ENCODE measurements at places on chromosomes 13 and 19.
A peak's percentile ranks its signal among the peaks of the same experiment; 100 is the strongest.

DNA sequence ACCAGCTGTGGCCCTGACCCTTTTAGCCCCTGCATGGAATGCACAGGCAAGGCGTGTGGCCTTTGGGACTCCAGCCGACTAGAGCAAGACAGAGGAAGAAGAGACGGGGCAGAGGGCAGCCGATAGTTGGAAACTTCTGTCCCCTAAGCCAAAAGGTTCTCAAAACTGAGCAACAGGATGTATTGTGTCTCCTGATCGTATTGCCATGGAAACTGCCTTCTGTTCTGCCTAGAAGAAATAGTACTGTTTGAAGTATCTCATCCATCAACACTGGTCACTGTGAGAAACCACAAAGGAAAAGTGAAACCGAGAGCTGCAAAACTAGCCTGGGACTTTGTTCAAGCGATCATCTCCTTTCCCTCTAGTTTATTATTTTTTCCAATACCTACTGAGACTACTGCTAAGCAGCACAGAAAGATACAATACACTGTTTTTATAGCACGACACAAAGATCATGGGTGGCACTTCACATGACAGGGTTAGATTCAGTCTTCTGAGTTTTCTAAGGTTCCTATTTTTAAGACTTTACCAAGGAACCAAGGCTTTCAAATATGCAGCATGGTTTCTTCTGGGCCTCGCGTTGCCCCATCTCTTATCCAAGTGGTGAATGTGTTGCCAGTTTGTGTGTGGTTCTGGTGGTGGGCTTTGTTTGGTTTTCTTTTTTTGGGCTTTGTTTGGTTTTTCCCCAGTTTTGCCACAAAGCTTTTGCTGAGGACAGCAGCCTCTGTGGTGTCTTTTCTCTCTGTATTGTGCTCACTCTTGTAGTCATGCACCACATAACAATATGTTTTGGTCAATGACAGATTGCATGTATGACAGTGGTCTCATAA lies 49.3 kb upstream of the GPR183 start:
- DNase-seq = peak; percentile 78

DNA sequence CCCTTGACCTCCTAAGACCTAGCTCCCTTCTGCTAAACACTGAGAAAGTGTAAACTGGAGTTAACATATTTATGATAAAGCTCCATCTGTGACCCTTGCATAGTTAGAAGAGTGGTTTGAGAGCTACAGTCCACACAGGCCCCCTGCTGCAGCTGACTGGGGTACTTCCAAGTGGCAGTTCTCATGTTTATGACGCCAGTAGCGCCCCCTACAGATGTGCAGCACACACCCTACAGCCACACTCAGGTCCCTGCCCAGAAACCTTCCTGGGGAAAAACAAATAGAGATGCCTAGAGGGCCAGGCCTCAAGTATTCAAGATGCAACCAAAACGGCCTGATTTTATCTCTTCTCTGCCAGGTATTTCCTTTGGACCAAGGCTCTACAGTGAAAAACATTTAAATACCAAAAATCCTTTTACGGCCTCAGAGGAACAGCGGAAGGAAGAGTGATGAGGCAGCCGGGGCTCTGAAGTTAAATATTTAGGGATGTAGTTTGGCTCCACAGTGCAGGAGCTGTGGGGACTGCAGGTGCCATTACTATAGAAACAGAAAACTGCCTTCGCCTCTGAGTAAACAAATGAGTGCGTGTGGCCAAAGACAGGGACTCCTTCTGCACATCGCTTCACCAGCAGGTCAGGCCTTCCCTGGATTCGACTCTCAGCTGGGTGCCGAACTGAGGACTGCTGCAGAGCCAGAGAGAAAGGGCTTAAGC lies 553.1 kb downstream of the EFNB2 start:
- no peak for DNase-seq

DNA sequence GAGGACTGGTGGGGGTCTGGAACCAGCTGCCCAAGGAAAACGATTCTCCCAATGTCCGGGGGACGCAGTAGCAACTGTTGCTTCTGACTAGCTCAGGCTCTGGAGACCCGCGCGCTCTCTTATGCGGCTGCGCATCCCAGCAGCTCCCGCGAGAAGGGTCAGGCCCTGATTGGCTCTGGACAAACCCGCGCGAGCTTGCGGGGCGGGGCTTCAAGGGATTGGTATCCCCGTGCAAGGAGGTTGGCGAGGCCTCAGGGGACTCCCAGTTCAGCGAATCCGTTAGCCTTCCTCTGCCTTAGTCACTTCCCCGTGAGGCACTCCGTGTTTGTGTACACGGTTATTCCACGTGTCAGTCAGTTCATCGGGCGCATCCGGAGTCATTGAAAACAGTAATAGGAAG lies 20.2 kb downstream of the SIGLECL1 start:
- DNase-seq = peak; percentile 21

DNA sequence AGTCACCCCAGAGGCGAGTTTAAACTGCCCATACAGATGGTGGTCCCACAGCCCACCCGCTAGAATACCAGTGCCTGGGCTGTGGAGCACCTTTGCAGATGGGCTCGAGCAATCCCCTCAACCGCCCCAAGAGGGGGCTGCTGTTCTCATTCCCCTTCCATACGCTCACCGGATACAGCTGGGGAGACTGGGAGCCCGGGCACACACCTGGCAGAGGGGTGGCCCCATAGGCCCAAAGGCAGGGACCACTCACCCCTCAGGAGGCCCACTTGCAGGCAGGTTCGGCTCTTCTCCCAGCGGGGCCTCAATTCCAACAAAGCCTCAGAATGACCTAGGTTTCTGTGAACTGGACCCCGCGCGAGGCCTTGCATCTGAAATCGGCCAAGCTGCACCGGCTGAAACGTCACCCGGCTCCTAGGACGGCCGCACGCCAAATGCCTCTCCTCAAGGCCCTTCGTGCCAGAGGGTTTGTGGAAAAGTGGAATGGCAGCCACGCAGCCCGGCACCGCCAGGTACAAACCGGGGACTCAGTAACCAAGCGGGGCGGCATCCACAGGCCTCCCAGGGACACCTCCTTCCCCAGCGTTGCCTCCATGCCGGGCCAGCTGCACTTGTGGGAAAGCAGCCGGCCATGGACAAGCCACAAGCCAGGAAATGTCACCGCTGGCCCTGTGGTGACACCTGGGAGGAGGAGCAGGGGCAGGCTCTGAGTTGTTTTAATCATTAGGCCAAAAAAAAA lies 18.7 kb downstream of the MLLT1 start:
- DNase-seq = no peak

DNA sequence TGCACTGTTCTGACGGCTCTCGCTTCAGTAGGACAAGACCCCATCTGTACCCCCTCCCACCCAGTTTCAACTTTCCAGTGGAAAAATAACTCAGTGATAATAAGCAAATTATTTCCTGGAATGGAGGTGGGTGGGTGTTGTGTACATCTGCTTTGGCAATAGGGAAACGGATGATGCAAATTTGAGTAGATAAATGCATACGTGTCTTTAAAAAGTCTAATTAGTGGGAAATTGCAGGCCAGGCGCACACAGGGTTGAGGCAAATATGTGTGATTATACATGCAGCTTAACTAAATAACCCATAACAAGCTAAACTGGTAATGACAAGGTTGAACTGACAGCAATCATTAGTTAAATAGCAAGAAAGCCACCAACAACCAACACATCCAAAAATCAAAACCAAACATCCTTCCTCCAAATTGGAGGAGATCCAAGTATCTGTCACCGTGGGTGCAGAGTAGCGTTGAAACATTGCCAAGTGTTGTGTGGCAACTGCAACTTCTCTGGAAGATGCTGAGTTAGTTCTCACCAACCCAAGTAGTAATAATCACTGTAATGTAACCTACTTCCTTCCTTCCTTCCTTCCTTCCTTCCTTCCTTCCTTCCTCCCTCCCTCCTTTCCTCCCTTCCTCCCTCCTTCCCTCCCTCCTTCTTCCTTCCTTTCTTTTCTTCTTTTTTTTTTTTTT lies 54.6 kb downstream of the TRPM4 start:
- no peak for DNase-seq

DNA sequence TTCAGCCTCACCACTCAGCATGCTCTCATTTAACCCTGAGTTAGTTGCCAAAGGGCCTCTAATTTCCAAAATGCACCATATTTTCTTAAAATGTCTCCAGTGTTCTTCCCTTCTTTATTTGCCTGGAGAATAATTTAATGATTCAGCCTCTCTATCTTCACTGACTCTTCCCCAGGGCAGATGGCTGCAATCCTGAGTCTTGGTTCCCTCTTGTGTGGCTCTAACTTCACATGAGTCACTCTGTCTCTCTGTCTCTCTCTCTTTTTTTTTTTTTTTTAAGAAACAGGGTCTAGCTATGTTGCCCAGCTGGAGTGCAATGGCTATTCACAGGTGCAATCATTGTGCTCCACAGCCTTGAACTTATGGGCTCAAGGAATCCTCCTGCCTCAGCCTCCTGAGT lies 251.4 kb downstream of the VWA8 start:
- no peak for DNase-seq

- DNase-seq = no peak
These were observed 115.8 kb downstream of the CCNA1 start for GRCh38 chr13:36548129-36548528.

DNA sequence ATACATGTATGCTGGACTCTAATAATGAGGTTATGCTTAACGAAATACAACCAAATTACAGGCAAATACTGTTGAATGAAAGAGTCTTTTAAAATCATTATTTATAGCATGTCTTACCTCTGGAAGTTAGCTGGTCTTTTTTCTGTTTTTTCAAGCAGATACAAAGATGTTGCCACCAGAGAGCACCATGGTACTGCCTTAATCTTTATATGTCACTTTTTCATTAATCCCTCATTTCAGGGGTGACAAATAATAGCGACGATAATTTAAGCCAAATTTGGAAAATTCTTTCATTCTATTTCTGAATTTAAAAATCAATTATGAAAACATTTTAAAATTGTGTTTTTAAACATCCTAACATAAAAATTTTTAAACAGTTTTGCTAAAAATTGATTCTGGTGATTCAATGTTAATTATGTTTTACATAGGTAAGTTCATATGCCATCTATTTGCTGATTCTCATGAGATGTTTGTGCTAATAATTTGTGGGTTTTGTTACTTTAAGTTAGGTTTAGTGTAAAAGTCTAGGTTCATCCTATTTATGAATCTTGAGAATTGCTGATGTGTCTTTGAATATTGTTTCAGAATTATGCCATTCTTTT lies 379.3 kb upstream of the SGCG start:
- DNase-seq = no peak

- no peak for DNase-seq
These were observed 23.2 kb downstream of the ZMYM2 start for GRCh38 chr13:19981685-19982238.

GRCh38 chr19:16442386-16443276 lies 29.1 kb downstream of the EPS15L1 start:
- DNase-seq = no peak

GRCh38 chr13:97570442-97570841 lies 136.5 kb downstream of the RAP2A start:
- DNase-seq = no peak

DNA sequence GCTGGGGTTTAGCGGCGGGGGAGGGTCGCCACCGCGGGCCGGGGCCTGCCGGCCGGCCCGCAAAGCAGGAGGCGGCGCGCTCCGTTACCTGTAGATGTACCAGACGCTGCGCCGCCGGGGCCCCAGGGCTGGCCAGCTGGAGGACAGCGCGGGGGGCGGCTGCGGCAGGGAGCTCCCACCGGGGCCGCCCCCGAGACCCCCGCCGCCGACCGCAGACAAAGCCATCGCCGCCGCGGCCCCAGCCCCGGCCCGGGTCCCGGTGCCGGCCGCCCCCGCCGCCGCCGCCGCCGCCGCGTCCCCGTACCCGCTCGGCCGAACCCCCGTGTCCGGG lies 24.8 kb downstream of the SHANK1 start:
- DNase-seq = no peak

DNA sequence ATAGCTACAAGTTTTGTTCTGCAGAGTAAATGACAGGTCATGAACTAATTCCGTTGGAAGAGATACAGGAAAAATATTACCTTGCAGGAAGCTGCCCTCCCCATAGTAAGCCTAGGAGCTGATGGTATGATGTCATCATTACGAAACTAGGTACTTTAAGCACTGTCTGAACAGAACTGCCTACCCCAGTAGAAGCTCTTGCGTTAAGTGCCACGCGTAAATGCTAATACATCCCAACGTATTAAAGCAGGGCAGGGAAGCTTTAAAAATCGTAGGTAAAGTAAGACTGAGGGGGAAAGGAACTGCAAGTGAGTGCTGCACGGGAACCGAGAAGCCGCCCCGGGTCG lies 572 bp downstream of the UGGT2 start:
- DNase-seq = no peak

DNA sequence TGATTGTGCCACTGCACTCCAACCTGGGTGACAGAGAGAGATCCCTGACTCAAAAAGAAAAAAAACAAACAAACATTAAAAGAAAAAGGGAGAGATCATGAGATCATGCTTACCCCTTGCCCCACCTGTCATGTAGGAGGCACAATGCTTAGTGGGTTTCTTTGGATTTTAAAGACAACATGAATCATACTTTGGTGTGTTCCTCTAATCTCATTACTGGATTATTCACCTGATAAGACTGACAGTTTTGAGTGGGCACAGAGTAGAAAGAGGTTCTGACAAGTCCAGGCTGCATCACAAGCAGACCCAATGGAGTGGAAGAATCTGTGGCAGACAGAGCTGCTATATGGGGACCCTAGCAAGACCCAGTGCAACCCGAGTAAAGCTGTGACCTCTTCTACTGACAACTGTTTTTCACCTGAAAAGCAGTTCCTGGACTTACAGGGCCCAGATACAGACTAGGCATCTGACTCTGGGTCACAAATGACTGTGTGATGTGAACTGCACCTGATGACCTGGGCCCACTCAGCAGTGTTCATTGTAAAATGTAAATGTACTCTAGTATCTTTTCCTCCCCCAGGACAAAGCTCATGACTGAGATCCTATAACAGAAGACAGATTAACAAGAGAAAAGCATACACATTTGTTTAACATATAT lies 28.9 kb upstream of the USP12 start:
- DNase-seq = no peak
